Foreskin keratinocyte (primary cell): ENCODE measurements at places on chromosomes 13 and 19.
A peak's percentile ranks its signal among the peaks of the same experiment; 100 is the strongest.

DNA sequence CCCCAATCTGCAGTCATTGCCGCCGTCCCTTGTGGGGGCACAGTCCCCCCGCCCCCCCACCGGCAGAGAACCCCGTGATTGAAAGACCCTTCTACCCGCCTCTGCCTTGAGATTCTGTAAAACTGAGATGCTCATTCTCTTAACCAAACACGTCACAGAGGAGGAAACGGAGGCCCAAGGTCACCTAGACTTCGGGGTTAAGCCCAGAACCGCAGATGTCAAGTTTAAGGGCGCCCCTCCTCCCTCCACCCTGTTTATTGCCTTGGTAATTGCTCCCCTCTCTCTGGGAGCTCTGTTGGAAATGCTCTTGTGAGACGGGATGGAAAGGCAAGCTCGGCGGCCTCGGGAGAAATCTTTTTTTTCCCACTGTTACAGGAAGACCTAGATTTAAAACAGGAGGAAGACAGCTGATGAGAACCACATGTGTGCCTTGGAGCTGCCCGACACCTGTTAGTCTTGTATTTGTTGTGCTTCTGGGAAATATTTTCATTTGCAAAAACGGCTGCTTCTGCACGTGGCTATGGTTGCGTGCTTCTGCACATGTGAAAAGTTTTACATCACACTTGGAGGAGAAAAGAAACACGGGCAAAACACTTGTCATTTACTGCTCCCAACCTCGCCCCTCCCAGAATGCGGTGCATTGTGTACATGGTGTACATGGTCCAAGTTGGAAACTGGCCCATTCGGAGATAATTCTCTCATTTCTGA lies 1.1 kb upstream of the MED26 start:
- no peak for DNase-seq

DNA sequence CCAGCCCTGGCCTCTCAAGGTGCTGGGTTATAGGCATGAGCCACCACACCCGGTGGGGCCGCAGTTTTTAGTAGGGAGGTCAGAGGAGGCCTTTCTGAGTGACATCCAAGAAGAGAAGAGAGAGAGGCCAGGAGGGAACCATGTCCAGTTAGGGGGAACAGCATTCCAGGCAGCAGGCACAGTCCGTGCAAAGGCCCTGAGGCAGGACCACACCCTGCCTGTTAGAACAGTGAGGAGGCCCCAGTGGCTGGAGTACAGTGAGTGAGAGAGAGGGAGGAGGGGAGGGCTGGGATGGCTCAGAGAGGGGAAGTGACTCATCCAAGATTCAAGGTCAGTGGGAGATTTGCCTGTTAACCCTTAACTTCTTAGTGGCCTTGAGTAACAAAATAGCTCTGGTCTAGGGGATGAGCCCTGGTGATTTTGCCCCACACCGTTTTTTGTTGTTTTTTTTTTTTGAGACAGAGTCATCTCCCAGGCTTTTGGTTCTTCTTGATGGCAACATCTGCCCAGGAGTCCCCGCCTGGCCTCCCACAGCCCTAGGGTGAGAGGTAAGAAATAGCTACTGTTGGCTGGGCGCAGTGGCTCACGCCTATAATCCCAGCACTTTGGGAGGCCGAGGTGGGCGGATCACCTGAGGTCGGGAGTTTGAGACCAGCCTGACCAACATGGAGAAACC lies 2.7 kb upstream of the PLIN3 start:
- peak; percentile 91 for DNase-seq

DNA sequence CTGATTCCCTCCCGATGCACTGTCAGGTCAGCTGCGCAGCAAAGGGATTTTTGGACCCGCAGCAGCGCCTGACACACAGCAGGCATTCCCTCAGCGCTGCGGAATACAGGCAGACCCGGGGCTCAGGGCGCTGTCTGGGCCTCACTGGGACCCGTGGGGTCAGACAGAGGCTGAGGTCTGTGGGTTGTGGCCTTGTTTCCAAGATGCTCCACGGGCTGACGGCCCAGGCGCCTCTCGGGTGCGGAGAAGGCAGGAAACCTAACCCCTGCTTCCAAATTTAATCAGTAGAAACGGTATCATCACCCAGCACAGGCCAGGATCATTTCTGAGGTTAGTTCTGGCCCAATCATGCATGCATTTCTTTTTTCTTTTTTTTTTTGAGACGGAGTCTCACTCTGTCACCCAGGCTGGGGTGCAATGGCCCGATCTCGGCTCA lies 686 bp upstream of the RNF126 start:
- DNase-seq, result no peak

DNA sequence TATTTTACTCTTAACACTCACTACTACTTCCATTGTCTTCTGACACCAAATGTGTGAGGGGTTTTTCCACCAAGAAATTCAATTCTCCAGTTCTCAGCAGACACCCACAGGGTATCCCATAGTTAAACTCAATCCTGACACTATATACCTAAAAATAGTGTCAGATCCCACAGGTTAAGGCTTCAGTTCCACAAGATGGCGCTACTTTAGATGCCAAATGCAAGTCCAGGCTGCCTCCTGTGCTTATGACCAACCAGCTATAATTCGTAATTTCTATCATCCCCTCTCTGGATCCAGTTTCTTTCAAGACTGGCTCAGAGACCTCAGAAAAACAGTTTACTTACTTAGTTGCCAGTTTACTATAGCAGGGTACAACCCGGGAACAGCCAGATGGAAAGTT lies 1146.2 kb upstream of the SPRY2 start:
- DNase-seq, result no peak

GRCh38 chr13:28337166-28338005 lies 157.5 kb downstream of the FLT1 start:
- peak; percentile 5 for DNase-seq
